ENCODE measurements at places on chromosomes 3 and 15.

DNA sequence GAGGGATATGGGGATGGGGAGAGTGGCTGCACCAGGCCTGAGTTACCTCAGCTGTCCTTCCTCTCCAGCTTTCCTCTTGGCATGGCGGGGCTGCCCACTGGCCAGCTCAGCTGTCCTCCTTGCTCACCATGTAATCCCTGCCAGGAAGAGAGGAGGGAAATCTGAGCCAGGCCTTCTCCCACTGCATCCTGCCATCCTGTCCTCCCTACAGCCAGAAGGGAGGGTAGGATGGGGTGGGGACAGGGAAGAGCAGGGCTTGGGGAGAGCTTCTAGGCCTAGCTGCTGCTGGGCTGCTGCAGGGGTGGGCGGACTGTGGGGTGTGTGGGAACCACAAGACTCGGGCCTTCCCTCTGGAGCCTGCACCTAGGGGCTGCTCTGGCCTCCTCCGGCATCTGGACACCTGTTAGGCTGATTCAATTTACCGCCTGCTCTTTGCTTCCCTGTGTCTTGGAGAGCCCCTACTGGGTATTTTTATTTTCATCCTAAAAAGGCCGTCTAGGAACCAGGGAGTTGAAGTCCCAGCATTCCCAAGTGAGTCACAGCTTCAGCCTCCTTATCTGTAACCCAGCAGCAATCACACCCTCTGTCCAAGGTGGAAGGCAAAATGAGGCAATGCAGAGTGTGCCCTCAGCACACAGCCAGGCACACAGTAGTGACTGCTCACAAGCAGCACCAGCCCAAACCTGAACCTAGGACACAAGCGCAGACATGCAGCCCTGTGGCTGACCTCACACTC, 13.1 kb upstream of the KY start:
- no peak for DNase-seq

DNA sequence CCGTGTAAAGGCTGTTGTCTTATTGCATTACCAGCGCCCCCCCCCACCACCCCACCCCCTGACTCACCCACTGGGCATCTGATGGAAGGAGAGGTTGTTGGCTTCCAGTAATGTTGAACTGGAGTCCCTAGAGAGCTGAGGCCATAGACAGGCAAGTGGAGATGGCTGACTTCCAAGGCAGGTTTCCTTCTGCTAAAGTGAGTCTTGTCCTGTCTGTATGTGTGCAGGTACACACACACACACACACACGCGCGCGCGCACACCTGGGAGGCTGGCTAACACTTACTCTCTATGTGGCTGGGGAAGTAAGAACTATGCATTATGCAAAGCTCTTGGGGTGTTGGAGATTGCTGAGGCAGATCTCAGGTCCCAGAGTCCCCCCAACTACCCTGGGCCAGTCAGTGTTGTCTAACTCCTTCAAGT, 1.6 kb upstream of the KY start:
- DNase-seq = no peak

- DNase-seq = peak; percentile 35
Observed at GRCh38 chr3:197749315-197749600, 425 bp upstream of the FYTTD1 start.

GRCh38 chr3:62318365-62318751, 55.0 kb downstream of the FEZF2 start:
- no peak for DNase-seq

- no peak for DNase-seq
Observed at GRCh38 chr3:100635273-100635701, 25.9 kb downstream of the ADGRG7 start.

DNA sequence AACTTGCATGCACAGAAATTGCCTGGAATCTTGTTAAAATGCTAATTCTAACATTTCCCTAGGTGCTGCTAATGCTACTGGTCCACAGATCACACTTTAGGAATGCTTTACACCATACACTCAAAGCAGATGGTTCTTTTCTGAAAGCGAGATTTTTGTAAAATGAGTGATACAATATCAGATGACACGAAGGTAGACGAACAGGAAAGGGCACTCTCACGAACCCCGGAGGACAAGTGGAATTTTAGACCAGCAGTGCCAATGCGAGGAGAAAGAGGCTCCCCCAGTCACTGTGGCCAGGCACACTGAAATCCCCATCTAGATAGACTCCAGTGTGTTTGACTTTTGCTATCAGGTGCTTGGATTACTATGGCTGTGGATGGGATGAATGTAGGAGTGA, 21.0 kb downstream of the FAIM start:
- DNase-seq = no peak

GRCh38 chr3:17765819-17766472, 23.5 kb upstream of the TBC1D5 start:
- no peak for DNase-seq

DNA sequence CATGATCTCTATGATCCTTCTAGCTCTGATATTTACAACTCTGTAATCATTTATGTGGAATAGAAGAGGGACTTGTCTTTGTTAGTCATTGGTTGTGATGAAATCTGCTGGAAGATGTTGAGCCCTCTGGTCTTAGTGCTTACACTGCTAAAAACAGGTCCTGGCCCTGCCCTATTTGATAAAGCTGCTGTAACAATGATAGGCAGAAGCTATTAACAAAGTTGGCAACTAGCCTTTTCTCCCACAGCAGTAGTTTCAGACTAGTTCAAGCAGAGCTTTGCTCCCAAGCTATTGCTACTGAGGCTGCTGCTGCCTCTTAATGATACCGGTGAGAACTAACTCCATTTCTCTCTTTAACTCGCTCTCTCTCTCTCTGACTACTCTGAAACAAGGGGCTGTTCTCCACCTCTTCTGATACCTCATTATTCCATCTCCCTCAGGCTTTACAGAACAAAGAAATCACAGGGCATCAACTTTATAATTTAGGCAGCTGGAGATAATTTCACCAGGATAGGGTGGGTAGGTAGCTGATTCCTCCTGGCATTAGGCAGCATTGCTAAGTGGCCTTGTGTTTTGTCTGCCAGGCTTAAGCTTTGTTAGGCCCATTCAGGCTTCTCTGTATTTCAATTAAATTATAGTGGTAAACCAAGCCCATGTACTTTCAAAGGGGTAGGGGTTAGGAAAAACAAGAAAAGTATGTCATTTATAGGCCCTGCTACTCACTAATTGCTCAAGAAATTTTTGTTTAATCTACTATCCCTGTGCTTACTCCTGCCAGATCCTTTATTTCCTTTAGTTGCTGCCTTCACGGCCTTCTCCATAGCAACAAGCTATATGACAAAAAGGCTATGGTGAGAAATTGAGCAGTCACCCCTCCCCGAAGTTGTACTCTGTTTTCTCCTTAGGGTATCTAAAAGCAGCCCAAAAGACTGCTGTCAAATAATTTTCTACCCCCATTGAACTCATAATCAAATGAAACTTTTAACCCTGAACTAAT, 139.6 kb downstream of the RBPMS2 start:
- DNase-seq = no peak

GRCh38 chr15:27427276-27427675, 456.3 kb downstream of the GABRG3 start:
- DNase-seq = no peak

GRCh38 chr15:96804754-96805153, 474.3 kb downstream of the NR2F2 start:
- DNase-seq = no peak

- no peak for DNase-seq
Observed at GRCh38 chr3:64631951-64632350, 55.8 kb downstream of the ADAMTS9 start.

DNA sequence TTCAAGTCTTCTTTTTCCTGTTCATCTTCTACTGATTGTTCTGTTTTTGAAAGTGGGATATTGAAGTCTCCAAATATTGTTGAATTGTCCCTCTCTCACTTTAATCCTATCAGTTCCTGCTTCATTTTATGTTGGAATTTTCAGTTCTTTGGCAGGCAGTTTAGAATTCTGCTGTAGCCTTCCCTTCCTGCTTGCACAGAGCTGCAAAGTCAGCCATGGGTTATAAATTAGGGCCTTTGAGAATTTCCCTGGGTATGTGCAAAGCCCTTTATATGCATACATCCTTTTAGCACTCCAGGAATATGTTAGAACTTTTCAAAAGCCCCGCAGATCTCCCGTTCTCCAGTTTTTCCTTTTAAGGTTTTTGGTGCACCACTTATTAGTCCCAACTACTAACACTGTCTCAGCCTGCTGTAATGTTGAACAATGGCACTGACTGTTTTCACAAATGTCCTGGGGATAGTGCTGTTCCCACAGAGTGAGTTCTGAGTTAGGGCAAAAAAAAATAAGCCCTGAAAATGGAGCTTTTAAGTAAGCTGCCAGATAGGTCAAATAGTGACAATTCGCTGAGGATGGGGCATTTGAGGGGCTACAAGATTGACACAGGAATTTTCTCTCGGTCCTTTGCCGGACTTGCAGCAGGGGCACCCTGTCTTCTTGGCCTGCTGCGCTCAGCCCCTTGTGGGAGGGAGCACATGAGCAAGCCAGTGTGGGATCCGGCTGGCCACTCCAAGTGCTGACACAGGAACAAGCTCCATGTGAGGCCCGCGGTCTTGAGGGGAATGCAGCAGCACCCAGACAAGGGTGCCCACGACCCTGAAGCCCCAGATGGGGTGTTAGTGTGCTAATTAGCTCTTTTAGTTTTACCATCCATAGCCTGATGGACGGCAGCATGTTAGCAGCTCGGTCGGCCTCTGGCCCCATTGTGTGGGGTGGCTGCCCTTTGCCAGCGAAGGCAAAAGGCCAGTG, 96.0 kb downstream of the VPS8 start:
- DNase-seq = no peak

- DNase-seq = no peak
Observed at GRCh38 chr3:150344079-150344759, 63.9 kb upstream of the TSC22D2 start.

- DNase-seq = no peak
Observed at GRCh38 chr15:83904107-83905040, 250.5 kb downstream of the ADAMTSL3 start.

GRCh38 chr15:76235186-76235826, 76.0 kb downstream of the ETFA start:
- no peak for DNase-seq

GRCh38 chr3:186807231-186807630, 949 bp upstream of the RFC4 start:
- no peak for DNase-seq

DNA sequence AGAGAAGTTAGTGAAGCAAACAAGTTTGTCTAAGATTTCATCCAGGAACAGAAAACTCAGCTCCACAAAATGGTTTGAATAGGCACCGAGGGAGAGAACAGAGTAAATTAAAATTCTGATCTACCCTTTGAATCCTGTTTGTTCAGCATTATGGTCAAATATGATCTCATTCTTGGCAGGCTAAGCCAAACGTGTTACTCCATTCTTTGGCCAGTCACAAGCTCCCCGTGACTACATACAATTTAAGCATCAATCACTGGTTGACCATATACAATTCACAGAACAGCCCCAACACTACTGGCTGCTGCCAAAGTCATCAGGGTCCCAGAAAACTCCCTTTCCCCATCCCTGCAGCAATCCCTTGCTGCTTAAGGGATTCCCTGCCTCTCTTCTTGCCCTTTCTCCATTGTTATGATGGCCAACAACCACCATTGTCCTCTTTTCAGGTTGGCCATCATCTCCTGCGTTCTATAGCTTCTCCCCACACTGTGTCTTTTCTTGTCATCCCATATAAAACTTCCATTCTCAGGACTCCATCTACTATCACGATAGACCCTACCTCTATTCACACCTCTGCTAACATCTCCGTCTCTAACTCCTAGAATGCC, 46.3 kb downstream of the GOLIM4 start:
- no peak for DNase-seq

GRCh38 chr3:9298236-9298635, 48.8 kb upstream of the SRGAP3 start:
- DNase-seq = no peak

DNA sequence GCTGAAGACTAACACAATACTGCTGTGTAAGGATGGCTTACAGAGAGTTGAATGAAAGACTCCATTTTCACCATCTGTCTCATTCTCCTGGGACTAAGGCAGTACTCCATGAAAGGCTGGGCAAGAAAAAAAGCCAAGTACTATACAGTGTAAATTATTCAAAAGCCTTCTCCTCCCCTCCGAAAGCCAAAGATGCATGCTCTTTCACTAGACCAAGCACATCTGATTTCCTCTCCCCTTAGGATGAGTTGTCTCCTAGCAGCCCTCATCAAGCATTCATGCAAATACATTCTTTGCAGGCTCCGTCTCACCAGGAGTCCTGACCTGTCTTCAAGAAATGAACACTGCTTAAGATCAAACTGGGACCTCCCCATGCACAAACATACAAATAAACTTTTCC, 133.5 kb upstream of the THBS1 start:
- no peak for DNase-seq

DNA sequence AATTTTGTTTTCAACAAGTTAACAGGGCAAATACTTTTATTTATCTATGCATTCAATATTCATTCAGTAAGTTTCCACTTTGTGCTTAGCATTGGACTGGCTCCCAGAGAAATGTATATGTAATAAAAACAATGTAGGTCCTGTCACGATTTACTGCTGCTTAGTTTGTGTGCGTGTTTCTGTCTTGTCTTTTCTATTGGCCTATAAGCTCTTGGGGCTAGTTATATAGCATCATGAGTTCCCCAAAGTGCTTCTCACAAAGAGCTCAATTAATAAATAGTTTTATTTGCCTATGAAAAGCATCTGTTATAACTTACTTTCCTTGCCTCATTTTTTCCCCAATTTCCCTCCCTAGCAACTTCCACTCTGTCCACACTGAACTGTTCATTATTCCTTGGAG, 666.7 kb upstream of the NAALADL2 start:
- DNase-seq = no peak

- no peak for DNase-seq
Observed at GRCh38 chr3:152039887-152040286, 166.4 kb downstream of the SUCNR1 start.

- DNase-seq = no peak
Observed at GRCh38 chr3:8652324-8652987, 7.9 kb upstream of the SSUH2 start.

DNA sequence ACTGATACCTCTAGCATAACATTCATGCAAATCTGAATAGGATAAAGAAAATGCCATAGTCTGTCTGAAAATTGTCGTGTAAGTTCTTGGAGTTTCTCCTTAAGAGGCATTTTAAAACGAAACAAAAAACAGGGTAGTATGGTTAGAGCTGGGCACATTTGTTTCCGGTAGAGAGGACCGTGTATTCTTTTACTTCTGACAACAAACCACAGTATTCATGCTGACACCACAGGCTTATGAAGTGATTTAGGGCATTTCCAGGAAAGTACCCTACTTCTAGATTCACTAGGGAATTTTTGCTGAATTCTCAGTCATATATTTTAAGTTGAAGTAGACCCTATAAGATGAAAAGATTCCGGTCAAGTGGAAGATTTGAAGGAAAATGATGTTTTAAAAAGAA, 541.3 kb downstream of the UNC13C start:
- DNase-seq = no peak

GRCh38 chr3:157652366-157652765, 149.2 kb upstream of the VEPH1 start:
- no peak for DNase-seq

DNA sequence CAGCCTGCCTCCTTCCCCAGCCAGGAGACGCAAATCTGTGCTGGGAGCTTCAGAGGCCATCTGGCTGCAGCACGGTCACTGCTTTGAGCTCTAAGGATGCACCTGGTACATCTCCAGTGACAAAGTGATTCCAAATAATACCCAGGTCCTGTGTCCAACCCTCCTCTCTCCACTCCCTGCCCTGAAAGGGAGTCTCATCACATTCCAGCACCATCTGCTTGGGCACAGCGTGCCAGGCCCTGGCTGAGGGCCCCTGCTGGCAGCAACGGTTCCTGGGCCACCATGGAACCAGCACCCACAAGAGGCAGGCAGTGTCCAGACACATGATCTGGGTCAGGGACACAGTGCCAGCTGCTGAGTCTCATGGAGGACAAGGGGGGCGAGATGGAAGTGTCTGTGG, 81.3 kb downstream of the MTHFS start:
- DNase-seq = no peak

GRCh38 chr3:63911509-63911872, 692 bp downstream of the SCAANT1 start:
- DNase-seq = no peak
